Esophagus muscularis mucosa (tissue), 4 donors: ENCODE measurements at places on chromosomes 2 and 18. TPM values are rescaled to one million over a fixed set of nuclear protein-coding genes. Genes with fewer than 3 reads are reported as not detected.

- no peaks in the 10 kb centered on the region for H3K4me1 ChIP-seq
- H3K27ac ChIP-seq = no peak overlapping the region
- no peaks in the 10 kb centered on the region for H3K27me3 ChIP-seq
These were observed 3.8 kb upstream of the ARHGAP25 start for GRCh38 chr2:68730828-68731227.

The HDHD2 gene
- 21.5 TPM for total RNA-seq

DNA sequence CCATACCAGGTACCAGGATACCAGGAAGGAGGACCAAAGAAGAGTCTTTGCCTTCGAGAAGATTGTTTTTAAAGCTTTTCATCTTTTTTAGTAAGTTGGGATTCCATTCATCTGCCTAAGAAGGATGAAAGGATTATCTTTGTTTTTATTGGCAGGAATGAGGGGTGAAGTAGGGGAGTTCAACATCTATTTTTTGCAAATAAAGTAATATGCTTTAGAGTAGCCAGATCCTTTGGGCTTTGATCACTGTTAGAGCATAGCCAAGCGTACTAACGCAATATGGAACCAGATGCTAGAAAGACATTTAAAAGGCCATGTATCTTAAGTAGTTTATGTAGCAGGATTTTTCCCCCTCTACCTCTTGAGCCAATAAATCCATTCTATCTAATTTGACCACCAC, 133.0 kb downstream of the PRPF40A start:
- no peaks in the 10 kb centered on the region for H3K27me3 ChIP-seq
- H3K4me1 ChIP-seq = no peaks in the 10 kb centered on the region
- DNase-seq = no peak
- no peak overlapping the region for H3K27ac ChIP-seq

DNA sequence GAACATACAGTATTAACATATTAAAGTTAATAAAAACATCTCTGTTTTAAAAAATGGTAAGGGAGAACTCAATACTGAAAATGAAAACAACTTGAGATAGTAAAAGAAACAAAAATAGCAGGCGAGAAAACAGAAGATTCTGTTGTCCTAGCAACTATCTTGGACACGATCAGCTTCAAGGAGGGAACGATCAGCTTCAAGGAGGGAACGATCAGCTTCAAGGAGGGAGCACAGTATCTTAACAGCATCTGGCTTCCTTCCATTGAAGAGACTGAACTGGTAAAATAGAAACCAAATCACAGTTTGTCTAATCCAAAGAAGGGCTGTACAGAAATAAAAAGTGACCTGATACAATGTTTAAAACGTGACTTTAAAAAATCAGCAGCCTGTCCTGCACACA, 51.8 kb downstream of the NDUFA10 start:
- H3K27me3 ChIP-seq = no peaks in the 10 kb centered on the region
- no peak overlapping the region for H3K4me3 ChIP-seq
- H3K4me1 ChIP-seq = peaks cover 7% of the 10 kb centered on the region
- H3K27ac ChIP-seq = no peak overlapping the region

DNA sequence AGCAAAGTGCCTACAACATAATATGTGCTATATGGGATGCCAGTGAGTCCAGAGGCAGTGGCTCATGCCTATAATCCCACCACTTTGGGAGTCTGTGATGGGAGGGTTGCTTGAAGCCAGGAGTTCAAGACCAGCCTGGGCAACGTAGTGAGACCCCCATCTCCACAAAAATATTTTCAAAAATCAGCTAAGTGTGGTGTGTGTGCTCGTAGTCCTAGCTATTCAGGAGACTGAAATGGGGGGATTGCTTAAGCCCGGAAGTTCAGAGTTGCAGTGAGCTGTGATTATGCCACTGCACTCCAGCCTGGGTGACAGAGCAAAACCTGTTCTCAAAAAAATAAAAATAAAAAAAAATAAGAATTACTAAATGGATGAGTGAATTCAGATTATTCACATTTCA, 23.4 kb downstream of the OTX1 start:
- H3K4me3 ChIP-seq = no peak overlapping the region
- H3K27ac ChIP-seq = no peak overlapping the region
- no peaks in the 10 kb centered on the region for H3K36me3 ChIP-seq
- no peaks in the 10 kb centered on the region for H3K4me1 ChIP-seq
- H3K27me3 ChIP-seq = no peaks in the 10 kb centered on the region

The UGT1A10 gene
- total RNA-seq = not detected

GRCh38 chr2:228599297-228599696, 417.8 kb upstream of the SPHKAP start:
- no peak overlapping the region for H3K27ac ChIP-seq
- H3K4me3 ChIP-seq = no peak overlapping the region
- H3K27me3 ChIP-seq = no peaks in the 10 kb centered on the region
- H3K4me1 ChIP-seq = no peaks in the 10 kb centered on the region
